A673 (cell line): ENCODE measurements at places on chromosomes 2 and 18. TPM values are rescaled to one million over a fixed set of nuclear protein-coding genes. Genes with fewer than 3 reads are reported as not detected.
A peak's percentile ranks its signal among the peaks of the same experiment; 100 is the strongest.

GRCh38 chr2:191213333-191213732 is 31.9 kb upstream of the MYO1B start:
- DNase-seq, result no peak

DNA sequence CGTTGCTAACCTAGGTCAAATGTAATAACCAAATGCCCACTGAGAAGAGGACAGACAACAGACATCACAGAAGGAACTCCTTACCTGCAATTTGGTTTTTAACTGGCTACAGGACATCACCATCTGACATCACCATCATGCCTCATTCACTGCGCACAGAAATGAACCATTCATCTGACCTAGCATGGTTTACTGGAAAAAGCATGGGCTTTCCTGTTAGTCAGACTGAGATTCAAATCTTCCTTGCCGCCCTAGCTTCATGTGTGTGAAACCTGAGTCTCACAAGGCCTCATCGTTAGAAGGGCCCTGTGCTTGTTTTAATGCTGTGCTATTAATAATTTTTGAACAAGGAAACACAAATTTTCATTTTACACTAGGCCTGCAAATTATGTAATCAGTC is 1.1 kb upstream of the HIBCH start:
- DNase-seq, result no peak

GRCh38 chr2:69641471-69641870 is 2.1 kb downstream of the AAK1 start:
- DNase-seq, result no peak

- DNase-seq, result no peak
Observed at GRCh38 chr18:6917072-6917471, 187.6 kb downstream of the ARHGAP28 start.

DNA sequence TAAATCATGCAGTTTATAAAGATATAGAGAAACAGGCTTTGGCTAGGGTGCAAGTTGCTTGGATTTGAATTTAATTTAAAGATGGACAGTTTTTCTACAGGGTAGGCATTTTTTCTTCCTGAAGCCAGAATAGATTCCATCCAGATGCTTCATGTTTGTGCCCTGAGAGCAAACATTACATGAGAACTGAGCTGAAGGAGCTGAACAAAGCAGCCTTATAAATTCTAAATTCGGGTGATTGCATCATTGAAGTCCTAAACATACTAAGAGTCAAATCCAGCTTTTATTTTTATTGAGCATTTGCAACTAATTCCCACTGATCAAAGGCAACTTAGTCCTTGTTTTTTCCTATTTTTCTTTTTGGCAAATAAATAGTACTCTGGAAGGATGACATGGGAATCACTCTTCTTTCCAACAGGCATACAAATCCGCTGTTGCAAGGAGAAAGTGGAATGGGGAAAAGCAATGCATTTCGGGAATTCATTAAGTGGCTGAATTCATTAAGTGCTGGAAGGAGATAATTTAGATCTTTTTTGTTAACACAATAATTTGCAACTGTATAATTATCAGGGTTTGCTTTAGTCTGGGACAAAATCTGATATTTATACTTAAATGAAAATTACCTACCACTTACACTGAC is 828.0 kb downstream of the SLC4A3 start:
- DNase-seq, result no peak

- no peak for DNase-seq
Observed at GRCh38 chr18:39313992-39314391, 1748.4 kb upstream of the CELF4 start.

DNA sequence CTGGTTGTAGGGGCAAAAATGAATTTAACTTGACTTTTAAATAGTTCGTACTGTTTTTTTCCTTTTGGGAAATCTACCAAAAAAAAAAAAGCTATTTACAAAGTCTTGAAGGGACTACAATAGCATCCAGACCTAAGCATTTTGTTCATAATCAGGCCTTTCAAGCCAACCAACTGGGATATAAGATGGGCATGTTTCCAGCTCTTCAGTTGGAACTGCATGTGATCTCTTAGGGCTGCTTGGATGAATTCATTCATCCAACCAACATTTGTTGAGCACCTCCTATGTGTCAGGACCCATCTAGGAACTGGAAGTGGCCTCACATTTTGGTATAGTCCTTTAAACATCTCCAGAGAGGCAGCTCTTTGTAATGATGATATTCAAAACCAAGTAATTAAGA is 98.6 kb downstream of the AAK1 start:
- DNase-seq, result no peak

DNA sequence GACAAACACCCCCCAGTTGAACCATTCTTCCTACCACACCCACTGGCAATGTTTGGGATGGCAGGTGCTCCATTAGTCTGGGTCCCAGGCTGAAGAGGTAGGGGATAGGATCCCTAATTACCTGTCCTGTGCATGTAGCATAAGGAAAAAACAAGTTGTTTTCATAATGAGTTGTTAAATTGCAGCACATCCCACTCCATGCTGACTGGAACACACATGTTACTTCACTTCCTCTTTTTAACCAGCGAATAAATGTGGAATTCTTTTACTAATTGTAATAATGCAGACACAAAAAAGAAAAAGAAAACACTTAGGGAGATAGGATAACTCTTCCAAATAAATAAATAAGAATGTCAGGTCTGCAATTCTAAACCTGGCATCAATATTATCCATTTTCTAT is 11.8 kb upstream of the CBLN2 start:
- no peak for DNase-seq

- no peak for DNase-seq
Observed at GRCh38 chr18:1917569-1917968, 653.7 kb downstream of the METTL4 start.

DNA sequence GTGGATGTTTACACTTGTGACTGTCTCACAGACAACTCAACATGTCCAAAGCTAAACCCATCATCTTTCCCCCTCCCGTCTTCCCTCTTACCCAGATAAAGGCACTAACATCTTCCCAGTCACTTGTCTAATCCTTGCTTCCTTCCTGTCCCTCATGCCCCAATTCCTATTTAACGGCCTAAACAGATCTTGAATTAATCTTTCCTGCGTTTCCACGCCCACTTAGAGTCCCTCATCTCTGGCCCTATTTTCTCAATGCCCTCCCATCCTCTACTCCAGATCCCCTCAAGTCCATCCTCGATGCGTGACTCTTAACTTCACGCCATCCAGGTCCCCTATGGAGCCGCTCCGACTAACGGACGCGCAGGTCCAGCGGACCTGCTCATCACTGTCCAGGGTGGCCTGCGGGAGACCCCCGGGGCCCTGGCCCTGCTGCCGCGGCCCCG is 682 bp upstream of the SCLY start:
- peak; percentile 73 for DNase-seq

- DNase-seq, result no peak
Observed at GRCh38 chr2:51028829-51029228, 3.1 kb downstream of the NRXN1 start.

DNA sequence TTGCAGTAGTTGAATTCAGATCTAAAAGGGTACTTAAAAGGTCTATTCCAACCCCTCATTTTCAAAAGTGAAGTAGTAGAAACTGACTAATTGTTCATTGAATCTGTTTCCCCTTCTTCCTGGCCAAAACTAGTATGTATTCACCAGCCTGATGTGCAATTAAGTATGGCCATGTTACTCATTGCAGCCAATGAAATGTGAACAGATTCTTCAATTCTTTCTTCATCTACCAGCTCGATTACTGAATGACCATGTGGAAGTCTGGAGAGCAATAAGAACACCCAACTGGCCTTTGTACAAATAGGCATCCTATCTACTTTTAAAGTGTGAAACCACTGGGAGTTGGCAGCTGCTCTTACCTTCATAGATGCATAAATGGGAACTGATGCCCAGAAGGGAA is 449.0 kb upstream of the ID2 start:
- DNase-seq, result no peak

- no peak for DNase-seq
Observed at GRCh38 chr2:33617989-33618388, 18.9 kb upstream of the FAM98A start.

- DNase-seq, result peak; percentile 56
Observed at GRCh38 chr2:131034122-131035051, 58.9 kb downstream of the FAM168B start.

DNA sequence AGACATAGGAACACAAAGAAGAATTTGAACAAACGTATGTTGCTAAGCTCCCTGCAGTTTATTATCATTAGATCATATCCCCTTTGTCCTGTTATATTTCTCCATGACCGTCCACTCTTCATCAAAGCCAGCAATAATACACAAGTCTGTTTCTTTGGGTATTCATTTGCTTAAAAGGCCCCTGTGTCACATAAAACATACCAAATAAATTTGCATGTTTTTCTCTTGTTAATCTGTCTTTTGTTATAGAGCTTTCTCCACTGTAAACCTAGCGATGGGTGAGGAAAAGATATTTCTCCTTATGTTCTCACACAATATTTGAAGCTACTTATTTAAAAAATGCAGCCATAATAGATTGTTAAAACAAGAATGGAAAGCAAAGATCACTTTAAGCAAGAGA is 42.9 kb upstream of the REL start:
- DNase-seq, result no peak

DNA sequence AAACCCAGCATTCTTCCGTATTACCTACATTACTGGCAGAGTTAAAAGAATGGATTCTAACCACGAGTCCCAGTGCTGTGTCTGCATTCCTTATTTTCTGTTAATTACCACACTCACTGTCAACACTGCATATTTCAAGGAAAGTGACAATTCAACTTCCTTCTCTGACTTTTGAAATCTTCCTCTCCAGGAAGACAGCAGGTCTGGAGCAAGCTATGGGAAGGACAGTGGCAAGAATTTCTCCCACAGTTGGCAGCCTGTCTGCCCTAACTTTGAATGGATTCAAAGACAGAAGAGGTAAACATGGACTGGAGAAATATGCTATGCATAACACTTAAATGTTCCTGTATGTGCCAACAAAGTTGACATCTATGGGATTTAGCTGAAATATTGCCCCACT is 700.5 kb upstream of the CHAC2 start:
- DNase-seq, result no peak

DNA sequence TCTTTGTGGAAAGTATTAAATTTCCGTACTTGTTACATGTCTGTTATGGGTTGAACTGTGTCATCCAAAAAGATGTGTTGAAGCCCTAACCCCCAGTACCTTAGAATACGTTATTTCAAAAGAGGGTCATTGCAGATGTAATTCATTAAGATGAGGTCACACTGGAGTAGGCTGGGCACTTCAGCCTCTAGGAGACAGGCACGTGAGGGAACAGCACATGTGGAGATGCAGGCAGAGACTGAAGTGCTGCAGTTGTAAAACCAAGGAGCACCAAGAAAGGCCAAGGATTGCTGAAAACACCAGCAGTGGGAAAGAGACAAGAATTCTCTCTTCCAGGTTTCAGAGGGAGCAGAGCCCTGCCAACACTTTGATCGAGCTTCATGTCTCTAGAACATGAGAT is 4.6 kb upstream of the RHBDD1 start:
- DNase-seq, result no peak

- DNase-seq, result peak; percentile 83
Observed at GRCh38 chr2:38959938-38960608, 70.4 kb downstream of the ARHGEF33 start.

DNA sequence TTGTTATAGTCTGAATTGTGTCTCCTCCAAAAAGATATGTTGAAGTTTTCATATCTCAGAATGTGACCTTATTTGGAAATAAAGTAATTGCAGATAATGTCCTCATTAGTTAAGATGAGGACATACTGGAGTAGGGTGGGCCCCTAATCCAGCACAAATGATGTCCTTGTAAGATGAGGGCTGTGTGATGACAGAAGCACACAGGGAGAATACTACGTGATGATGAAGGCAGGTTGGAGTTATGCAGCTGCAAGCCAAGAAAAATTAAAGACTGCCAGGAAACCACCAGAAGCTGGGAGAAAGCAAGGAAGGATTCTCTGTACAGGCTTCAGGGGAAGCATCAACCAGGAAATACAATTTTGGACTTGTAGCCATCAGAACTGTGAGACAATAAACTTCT is 58.3 kb upstream of the PNPT1 start:
- DNase-seq, result no peak

DNA sequence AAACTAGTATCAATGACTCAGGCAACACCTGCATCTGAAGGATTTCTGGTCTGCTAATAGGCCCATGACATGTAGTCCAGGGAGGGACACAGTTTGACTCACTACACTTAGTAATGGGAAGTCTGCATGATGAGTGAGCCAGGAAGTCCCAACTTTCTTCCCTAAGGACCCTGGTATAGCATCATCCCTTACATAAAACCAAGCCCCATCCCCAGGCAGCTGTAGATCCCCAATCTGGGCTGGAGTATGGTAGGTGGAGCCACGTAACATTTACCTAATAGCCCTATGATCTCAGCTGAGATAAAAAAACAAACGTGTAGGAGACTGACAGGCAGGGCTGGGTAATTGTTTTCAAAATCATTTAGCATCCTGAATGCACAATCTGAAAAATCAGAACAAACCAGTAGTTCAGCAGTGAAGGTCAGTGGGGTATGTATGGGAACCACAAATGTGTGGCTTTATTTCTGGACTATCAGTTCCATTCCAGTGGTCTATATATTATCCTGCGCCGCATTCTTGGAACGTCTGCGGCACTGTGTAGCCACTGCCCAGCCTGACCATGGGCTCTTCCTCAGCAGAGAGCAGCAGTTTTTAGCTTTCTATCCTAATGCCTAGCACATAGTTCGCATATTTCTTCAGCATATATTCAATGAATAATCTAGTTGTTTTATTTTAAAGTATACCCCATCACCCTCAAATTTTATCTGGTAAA is 33.5 kb downstream of the EPB41L3 start:
- DNase-seq, result no peak

GRCh38 chr2:29519338-29519925 is 402.0 kb downstream of the ALK start:
- DNase-seq, result no peak

- no peak for DNase-seq
Observed at GRCh38 chr2:173394091-173394974, 39.7 kb downstream of the CDCA7 start.

DNA sequence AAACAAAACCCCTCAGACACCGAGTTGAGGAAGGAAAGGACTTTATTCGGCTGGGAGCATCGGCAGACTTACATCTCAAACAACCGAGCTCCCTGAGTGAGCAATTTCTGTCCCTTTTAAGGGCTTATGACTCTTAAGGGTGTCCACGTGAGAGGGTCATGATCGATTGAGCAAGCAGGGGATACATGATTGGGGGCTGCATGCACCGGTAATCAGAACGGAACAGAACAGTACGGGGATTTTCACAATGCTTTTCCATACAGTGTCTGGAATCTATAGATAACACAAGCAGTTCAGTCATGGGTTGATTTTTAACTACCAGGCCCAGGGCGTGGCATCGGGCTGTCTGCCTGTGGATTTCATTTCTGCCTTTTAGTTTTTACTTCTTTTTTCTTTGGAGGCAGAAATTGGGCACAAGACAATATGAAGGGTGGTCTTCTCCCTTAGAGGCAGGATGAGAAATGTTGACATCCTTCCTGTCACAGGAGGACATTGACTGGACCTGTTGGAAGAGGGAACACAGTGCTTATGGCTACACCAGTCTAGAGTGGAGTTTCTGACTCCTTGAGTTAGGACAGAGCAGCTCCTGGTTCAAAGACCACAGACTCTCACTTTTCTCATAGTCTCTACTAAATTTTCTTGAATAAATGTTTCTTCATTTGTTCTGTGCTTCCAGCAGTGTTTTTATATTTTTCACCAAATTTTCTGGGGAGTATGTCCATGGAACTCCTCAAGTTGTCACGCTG is 35.8 kb downstream of the SPOPL start:
- DNase-seq, result no peak

The GPR35 gene
- total RNA-seq, result 2.7 and 2.9 TPM in 2 replicates

The OTOS gene
- not detected in 2 replicates for total RNA-seq

The CTLA4 gene
- not detected in 2 replicates for total RNA-seq

The SPTBN1 gene
- 145 and 146 TPM in 2 replicates for total RNA-seq

The CHRNA1 gene
- total RNA-seq, result not detected in 2 replicates

The EFEMP1 gene
- 0.15 TPM in 1 of 2 replicates, not detected in the other for total RNA-seq

The TACR1 gene
- total RNA-seq, result not detected in 2 replicates

The SOX11 gene
- 73.9 and 75.1 TPM in 2 replicates for total RNA-seq
